ENCODE measurements at places on chromosomes 1 and 21.

- no peak for DNase-seq
These were observed 18.1 kb upstream of the MYOG start for GRCh38 chr1:203103829-203104495.

- no peak for DNase-seq
These were observed 9.7 kb upstream of the TENT5C start for GRCh38 chr1:117596023-117596720.

DNA sequence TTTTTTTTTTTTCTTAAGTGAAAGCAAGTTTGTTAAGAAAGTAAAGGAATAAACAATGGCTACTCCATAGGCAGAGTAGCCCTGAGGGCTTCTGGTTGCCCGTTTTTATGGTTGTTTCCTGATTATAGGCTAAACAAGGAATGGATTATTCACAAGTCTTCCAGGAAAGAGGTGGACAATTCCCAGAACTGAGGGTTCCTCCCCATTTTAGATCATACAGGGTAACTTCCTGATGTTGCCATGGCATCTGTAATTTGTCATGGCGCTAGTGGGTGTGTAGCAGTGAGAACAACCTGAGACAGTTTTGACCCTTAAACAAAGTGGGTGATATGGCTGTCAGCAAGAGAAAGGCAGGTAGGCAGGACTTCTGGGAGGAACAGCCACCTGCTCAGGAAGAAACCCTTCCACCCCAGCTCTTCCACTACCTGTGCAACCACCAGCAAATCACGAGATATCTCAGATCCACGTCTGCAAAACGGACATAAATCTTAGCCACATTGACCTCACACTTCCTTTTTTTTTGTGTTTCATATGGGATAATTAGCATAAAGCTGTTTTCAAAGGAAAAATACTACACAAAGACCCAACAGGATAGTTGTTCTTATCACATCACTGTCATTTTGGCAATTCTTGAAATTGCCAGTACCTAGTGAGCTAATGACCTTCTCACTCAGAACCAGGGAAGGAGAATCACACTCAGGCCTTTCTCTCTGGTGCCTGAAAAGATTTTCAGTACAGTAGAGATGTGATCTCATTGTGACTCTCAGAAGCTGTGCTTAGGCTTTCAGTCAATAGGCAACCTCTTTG is 34.8 kb upstream of the DUSP10 start:
- DNase-seq, result no peak

DNA sequence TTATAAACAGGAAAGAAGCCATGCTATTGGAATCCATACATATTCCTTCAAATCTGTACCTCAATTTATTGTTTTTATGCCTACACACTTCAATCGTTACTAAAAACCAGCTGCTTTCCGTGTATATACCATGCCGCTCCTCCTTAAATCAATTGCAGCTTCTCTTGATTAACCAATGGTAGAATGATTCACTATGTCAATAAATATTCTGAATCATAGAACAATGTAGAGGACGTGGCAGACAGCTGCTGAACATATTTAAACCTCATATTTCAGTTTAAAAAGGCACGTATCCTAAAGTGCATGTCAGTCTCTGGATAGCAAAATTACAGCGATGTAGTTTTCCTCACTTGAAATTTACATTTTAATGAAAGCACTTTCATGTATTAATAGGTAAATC is 100.4 kb downstream of the MRPL39 start:
- DNase-seq, result no peak

GRCh38 chr1:24769656-24770651 is 24.7 kb downstream of the CLIC4 start:
- peak; percentile 97 for DNase-seq

- DNase-seq, result peak; percentile 90
These were observed 188.3 kb upstream of the PALMD start for GRCh38 chr1:99457381-99458165.

- no peak for DNase-seq
These were observed 12.9 kb downstream of the MYOG start for GRCh38 chr1:203072911-203073310.

DNA sequence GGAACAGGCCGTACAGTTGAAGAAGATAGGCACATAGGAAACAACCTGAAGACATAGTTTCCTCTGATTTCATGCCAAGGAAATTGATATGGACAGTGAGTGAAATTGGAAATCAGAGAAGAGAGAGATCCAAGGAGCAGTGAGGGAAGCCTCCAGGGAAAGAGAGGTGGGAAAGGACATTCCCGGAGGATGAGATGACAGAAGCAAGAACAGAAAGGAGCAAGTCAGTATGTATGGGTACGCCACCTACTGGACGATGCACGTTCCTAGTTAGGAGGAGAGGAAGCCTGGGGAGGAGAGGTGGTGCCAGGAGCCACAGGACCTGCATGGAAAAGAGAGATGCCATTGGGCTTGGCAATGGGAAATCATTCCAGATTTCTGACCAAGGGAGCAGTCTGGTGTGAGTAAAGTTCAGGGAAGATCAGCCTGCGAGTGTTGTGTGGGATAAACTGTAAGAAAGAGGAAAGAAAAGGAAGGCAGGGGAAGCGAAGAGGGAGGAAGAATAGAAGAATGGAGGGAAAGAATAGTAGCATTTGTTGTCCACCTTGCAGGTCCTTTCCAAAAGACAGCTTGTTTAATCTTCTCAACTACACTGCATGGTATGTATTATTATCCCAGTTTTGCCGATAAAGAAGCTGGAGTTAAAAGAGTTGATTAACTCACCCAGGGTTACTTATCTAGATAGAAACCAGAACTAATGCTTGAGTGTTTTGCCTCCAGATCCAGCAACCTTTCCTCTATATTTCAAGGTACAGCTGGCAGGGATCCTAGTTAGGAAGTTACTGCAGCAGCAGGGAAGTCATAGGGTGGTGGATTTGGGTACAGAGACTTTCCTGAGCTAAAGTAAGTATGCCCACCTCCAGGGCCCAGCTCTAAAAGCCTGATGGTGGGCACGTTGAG is 27.4 kb downstream of the C1orf116 start:
- DNase-seq, result peak; percentile 75

DNA sequence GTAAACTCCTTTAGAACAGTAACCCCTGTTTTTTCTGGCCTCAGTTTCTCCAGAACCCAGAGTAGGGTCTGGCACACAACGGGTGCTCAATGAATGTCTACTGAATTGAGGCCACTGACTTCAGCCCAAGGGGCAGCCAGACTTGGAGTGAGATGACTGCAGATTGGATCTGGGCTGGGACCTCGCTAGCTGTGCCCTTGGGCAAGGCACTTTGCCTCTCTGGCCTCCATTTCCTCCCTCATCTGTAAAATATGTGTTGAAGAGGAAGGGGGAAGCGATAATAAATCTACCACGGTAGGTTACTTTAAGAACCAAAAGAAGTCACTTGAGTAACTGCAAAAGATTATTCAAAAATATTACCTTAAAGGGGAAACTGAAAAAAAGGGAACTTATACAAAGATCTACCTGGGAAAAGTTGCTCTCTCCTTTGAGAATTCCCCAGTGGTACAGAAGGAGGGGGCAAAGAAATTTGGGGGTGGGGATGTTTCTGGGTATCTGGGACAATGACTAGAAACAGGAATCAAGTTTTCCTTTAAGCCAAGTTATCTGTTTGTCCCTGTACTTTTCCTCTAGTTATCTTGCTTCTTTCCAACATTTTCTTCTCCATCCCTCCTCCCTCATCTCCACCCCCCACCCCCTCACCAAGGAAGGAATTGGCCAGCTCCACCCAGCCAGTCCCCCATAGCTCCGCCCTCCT is 394 bp upstream of the GRHL3 start:
- DNase-seq, result no peak

GRCh38 chr1:156122519-156123355 is 8.2 kb downstream of the LMNA start:
- DNase-seq, result peak; percentile 94

DNA sequence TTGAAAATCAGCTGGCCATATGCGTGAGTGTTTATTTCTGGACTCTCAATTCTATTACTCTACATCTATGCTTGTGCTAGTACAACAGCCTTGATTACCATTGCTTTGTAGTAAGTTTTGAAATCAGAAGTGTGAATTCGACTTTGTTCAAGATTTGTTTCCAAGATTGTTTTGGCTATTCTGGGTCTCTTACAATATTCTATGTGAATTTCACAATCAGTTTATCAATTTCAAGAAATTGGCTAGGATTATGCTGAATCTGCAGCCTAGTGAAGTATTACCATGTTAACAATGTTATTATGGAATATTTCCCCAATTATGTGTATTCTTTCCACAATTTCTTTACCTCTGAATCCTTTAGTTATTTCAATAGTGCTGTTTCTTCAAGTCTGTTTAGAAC is 19.5 kb downstream of the SFPQ start:
- no peak for DNase-seq

DNA sequence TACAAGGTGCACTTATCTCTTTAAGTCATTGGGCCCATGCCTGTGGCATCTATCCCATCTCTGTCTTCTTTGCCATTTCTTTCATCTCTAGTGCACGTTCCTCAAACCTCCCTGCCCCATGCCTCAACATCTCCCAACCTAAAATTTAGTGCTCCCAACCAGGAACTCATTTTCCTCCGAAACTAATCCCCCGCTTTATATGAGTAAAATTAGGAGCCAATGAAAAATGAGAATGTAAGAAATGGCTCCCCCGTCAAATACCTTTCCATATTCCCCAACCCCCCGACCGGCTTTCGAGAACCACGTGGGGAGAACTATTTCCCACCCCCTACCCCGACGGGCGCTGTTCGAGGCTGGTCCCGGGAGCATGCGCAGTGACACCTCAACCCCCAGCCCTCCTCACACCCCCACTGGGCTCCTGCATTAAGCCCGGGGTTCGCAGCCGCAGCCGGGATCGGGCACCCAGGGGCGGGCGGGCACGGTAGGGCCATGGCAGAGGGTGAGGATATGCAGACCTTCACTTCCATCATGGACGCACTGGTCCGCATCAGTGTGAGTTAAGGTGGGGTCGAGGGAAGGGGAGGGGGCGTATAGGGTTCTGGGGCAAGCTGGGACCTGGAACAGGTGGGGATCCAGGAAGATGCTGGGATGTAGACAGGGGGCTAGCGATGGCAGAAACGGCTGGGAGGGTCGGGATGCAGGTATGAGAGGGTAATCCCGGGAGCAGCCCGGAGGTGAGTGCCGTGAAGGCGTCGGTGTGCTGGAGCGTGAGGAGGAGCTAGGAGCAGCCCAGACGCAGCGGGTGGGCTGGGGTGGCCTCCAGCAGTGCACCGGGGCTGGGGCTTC is at the start of gene TRIM46:
Gene TRIM46, plus strand, starts transcription at position 372 of the 846 bp plus-strand sequence. Its CDS starts 118 bp downstream, at position 490.
- peak; percentile 68 for DNase-seq

DNA sequence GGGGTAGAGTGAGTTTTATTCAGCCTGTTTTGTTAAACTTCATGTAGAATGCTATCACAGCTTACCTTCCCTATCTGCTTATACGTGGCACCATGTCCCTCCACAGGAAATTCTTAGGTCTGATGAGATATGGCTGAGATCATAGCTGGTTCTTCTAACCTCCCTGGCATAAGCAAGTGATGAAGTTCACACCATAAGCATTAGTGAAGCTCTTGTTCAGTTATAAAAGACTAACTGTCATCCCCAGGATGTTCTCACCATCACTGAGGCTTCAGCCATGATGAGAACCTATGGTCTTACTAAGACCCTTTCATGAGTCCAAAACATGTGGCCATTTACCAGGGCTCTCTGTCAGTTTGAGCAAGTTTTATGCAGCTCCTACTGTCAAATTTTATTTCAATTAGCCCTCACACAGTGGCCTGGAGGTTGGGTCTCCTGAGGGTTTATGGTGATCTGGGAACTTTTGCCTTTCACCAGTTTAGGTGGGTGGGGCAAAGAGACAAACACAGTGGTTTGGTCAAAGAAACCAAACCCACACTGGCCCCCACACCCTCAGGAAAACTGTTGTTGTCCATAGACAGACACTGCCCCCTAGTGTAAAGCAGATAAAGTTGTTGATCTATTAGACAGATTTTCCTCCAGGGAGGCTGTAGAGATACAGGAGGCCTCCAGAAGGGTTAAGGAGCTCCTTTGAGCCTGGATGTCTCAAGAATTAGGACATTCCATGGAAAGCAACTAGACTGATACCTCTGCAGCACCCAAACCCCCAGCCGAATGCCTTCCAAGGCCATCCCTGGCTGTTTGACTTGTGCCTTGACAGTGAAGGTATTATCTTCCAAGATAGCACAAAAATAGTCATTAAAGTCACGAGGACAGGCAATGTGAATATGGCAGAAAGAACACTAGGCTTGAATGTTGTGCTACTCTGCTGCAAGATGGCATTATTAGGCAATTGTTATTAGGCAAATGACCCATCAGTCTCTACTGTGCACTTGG is 5.0 kb downstream of the SLC22A15 start:
- DNase-seq, result peak; percentile 57

- no peak for DNase-seq
These were observed 18.8 kb upstream of the GORAB start for GRCh38 chr1:170513138-170513537.

DNA sequence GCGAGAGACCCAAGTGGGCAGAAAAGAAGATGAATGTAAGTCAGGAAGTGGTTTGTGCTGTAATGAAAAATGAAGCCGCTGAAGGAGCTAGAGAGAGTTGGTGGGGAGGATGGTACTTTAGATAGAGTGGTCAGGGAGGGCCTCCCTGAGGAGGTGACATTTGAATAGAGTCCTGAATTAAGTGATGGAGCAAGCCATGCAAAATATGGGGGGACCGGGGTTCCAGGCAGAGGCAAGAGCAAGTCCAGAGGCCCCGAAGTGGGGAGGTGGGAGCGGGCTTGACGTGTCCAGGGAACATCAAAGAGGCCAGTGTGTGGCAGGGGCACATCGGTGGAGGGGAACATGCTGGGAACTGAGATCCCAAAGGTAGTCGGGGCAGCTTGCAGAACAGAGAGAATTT is 43.1 kb downstream of the OPRD1 start:
- DNase-seq, result no peak

DNA sequence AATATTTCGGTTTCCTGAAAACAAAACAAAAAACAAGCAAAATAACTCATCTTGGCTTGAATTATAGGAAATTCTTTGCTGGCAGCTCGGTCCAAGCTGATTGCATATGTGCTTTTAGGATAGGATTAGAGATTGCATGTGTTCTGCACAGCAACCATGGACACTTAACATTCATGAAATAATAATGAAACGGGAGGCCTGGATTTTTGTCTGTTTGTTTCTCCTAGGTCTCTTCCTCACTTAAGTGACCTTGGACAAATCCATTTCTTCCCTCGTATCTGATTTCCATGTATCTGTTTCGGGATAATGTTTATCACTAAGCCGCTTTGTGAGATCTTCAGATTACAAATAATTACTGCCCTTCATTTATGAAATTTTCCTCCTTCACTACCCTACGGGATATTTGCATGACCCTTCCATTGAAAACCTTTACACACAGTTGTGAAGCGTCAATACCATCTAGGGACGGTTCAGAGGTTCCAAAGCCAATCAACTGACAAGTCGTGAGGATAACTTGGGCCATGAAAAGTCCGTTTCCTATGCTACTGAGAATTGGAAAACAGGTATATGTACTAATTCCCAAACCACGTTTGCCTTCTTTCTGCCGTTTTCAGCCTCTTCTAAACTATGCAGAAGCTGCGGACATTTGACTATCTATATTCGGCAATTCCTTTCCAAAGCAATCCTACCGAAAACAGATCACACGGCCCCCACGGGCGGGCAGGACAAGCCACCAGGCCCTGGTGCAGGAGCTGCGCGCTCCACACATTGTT is 1.3 kb upstream of the H3-3A start:
- DNase-seq, result no peak

GRCh38 chr1:115890580-115890979 is 49.7 kb upstream of the NHLH2 start:
- DNase-seq, result no peak

Measured in mesenchymal stem cell (in vitro differentiated cells and primary cell).